ENCODE measurements at places on chromosomes 2 and 18.

- DNase-seq: no peak
Measured at GRCh38 chr18:6745504-6746031, 16.1 kb downstream of the ARHGAP28 start.

DNA sequence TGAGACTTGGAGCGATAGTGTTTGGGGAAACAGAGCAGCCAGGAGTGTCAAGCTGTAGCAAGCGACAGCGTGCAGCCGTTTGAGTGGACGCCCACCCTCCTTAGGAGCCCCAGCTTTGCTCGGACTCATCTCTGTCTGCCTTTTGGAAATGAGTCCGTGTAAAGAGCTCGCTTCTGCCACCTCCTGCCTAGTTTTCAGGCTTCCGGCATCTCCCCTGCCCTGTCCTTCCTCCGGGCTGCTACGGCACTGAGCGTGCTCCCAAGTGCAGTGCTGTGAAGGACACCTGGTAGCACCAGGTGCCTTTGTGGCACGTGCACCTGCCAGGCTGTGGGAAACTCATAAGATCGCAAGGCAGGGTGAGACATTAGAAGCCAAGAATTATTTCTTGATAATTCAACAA is 117.1 kb downstream of the RNF144A start:
- DNase-seq: no peak

DNA sequence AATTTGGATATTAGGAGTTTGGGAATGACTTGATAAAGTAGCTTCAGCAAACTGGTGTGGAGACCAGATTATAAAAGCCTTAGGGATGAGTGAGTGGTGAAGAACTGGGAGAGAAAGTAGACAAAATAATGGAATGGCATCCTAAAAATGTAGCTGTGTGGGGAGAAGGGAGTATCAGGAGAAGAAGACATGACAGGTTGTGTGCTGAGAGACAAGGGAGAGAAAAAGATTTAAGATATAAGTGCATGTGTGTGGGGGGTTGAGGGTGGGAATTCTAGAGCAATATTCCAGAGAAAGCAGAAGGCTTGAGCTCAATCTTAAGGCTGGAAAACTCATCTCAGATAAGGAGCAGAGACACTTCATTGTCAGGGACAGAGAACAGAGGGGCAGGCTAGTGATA is 159.5 kb downstream of the HNMT start:
- no peak for DNase-seq

DNA sequence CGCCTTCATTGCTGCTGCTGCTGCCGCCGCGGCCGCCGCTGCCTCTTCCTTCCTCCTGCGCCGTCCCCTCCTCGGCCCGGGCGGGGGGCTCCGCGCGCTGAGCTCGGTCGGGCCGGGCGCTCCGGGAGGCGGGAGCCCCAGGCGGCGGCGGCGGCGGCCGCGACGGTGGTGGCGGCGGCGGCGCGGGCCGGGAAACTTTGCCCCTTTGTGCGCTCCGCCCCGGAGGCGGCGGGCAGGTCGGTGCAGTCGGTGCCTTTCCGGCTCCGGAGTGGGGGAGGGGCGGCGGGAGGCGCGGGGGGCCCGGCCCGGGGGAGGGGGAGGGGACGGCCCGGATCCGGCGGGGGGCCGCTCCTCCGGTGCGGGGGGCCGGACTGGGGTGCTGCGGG is 205 bp downstream of the TET3 start:
- DNase-seq: no peak

- no peak for DNase-seq
Measured at GRCh38 chr18:31205273-31205672, 42.6 kb upstream of the DSC1 start.

DNA sequence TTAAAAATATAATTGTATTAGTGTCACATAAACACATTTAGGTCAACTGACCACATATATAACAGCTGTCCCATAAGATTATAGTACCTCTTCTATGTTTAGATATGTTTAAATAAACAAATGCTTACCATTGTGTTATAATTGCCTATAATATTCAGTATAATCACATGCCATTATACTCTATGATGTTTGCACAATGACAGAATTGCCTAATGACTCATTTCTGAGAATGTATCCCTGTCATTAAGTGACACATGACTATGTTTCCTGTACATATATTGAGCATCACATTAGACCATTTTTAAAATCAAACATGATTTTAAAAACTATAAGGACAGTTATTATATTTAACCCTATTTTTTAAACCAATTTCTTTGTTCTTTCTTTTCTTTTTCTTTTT is 89.8 kb downstream of the HS6ST1 start:
- no peak for DNase-seq

Data from cortex of kidney (tissue), 1 donor.